ENCODE measurements at places on chromosomes 6 and 20.

DNA sequence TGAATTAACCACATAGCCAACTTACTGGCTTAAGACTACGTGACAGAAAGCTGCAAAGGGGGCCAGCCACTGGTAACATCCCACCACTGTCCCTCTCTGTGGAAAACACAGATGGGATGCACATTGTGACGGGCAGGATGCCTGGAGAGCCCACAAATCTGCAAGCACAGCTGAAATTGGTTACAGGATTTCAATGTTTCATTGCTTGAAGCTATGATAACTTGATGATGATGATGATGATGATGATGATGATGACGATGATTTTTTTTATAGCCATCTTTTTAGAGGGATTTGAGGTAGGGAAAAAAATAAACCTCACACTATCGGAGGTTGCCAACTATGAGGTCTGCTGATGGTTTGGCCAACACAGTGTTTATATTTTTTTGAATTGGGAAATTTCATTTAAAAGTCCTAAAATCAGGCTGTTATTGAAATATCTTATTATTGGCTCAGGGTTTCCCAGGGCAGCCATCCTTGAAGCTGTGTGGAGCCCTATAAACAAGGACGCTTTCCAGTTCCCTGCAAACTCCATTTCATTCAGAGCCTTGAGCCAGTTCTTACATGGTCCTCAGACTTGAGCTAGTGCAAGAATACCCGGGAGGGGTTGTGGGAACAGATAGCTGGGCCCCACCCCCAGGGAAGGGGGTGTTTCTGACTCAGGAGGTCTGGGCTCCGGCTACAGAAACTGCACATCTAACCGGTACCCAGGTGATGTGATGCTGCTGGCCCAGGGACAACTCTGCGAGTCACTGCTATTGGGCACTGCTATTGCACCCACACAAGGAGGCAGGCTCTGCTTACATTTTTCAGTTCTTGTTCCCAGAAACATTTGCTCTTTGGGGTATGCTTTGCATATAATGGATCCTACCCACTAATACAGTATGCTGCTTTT lies 27.1 kb downstream of the BCAS1 start:
- DNase-seq, result peak; percentile 24

- DNase-seq, result no peak
Measured at GRCh38 chr6:33183071-33183683, 9.1 kb downstream of the COL11A2 start.

GRCh38 chr20:56627122-56628014 lies 1.7 kb upstream of the TFAP2C start:
- no peak for DNase-seq

GRCh38 chr6:158059108-158059507 lies 77.4 kb downstream of the SYNJ2 start:
- no peak for DNase-seq

DNA sequence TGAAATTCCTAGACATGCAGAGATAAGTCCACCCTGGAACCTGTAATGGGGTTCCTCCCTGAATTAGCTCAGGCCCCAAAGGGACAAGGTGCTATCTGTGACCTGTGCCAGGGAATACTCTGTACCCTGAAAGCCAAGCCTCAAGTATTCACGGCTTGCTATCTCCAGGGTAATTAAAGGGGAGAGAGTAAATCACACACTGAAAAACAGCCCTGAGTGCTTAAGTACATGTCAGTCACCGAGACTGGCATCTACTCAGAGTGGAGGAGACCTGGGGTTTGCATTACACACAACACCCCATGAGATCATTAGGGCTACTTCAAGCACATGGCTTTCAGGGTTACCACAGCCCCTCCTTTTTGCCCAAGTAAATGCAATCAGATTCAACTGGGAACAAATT lies 188.1 kb downstream of the CD83 start:
- DNase-seq, result no peak

DNA sequence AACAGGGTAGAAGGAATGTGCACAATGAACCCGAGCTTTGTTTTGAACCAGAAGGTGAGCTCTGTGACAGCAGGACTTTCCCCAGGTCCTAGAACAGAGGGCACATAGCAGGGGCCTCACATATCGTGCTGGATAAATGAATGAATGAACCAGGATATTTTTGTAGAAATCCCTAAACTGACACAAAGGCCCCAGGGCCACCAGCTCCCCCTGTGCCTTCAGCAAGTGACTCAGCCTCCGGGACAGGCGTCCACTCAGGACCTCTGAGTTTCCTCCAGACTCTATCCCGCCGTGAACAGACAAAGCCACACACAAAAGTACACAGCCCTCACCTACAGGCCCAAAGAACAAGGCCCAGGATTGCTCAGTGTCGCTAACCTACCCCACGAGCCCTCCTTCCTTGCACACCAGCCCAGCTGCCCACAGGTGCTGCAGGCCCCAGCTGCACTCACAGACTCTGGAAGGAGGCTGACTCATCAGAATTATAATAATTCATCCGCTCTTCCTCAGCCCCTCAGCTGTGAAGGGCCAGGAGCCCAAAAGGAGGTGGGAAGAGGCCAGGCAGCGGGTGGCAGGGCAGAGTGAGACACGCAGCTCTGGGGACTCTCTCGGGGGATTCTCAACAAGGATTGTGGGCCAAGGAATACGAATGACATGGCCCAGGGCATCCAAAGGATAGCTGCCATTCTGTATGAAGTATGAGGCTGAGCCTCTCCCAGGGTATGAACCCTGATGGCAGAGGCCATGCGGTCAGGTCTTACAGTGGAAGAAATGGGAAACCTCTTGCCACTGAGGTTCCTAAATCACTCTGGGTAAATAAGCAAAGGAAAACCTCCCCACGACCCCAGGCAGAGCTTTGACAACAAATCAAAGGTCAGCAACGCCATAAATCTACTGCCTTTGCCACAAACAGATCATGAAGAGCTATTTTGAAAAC lies 40.9 kb downstream of the SUMO4 start:
- no peak for DNase-seq

- DNase-seq, result no peak
Measured at GRCh38 chr6:91291071-91291470, 704.2 kb upstream of the MAP3K7 start.

DNA sequence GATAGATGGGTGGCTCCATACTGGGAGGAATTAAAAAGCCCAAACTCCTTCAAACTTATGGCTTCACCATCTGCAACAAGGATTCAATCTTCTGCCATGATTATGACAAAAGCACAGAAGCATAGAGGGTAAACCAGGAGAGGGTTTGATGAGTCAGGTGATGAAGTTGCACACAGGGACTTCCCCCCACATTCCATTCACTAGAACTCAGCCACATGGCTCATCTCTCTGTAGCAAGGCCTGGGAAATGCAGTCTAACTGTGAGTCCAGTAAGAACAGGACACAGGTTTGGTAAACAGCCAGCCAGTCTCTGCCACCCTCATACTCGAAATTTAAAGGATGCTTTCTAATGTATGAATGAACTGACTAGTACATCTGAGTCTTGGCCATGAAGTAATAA lies 142.9 kb downstream of the HIVEP2 start:
- DNase-seq, result peak; percentile 61

- DNase-seq, result peak; percentile 8
Measured at GRCh38 chr6:11043378-11043960, 636 bp downstream of the ELOVL2 start.

GRCh38 chr6:143333081-143333480 lies 117.4 kb downstream of the ADAT2 start:
- DNase-seq, result no peak

GRCh38 chr6:129059650-129060049 lies 176.7 kb downstream of the LAMA2 start:
- DNase-seq, result no peak

GRCh38 chr6:133621751-133622150 lies 267.2 kb upstream of the TCF21 start:
- no peak for DNase-seq

DNA sequence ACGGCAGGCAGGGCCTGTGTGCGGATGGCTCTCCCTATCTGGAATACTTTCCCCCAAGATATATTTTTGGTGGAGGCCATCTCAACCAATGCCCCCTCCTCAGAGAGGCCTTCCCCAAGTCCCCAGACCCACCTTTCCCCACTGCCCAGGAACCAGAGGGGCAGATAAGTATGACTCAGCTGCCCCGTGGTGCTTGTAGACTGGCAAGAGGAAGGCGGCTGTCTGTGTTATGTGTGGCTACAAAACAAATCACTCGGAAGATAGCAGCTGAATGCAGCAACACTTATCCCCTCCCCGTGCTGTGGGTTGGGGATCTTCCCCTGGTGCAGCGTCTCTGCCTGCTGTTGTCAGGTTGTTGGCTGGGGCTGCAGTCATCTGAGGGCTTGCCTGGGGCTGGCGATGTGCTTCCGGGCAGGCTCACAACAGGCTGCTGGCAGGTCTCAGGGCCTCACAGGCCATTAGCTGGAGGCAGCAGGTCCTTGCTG lies 7.1 kb downstream of the NPEPL1 start:
- peak; percentile 38 for DNase-seq

GRCh38 chr6:45574885-45575284 lies 197.2 kb upstream of the SUPT3H start:
- no peak for DNase-seq

- no peak for DNase-seq
Measured at GRCh38 chr6:53032849-53033248, 32.4 kb upstream of the FBXO9 start.

GRCh38 chr6:42702200-42702599 lies 20.2 kb downstream of the PRPH2 start:
- DNase-seq, result no peak

GRCh38 chr6:17305219-17306001 lies 24.2 kb downstream of the RBM24 start:
- DNase-seq, result no peak
